ENCODE measurements at places on chromosomes 2 and 18.

DNA sequence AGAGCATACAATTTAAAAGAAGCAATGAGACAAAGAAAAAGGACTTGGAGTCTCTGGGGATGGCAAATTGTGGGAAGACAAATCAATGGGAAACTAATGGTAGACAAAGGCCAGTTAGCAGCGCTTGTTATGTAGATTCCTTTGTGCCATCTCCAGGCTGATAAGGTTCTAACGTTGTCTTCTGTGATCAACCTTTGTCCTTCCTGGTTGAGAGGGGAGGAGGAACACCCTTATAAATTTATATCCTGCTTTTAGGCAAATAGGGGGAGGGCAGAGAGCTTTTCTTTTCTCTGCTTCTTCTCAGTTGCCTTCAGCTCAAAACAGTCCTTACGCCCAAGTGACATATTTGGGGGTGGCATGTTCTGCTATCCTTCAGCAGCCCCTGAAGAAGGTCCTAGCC, 89.8 kb downstream of the STPG4 start:
- no peak for DNase-seq

- no peak for DNase-seq
Measured at GRCh38 chr2:140508756-140509155, 1622.1 kb downstream of the LRP1B start.

DNA sequence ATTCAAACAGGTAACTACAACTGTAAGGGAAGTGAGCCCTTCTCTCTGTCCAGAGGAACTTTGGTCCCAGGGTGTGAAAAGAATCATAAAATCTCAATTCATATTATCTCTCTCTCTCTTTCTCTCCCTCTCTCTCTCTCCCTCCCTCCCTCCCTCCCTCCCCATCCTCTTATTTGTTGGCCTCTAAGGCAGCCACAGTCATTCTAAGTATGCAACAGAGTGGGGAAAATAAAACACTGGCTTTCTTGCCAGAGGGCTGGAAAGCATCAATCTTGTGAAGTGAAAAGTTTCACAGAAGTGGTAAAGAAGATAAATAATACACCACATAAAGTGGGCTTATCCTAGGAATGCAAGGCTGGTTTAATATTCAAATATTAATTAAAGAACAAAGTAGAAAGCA, 95.6 kb upstream of the KCNH7 start:
- no peak for DNase-seq

GRCh38 chr2:58428096-58429013, 187.2 kb upstream of the FANCL start:
- DNase-seq, result no peak

DNA sequence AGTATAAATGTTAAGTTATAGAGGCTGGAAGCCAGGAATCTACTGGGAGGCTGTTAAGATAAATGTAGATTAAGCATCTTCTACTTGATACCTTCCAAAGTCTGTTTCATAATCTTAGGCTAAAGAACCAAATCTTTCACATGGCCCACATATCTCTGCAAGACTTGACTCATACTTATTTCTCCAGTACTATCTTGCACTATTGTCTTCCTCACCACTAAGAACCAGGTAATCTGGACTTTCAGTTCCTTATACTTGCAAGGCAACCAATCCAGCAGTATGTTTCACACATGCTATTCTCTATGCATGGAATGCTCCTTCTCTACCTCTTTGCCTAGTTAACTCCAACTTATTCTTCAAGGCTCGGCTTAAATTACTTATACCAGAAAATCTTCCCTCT, 62.2 kb downstream of the RBMS1 start:
- no peak for DNase-seq

- DNase-seq, result no peak
Measured at GRCh38 chr18:58758606-58759005, 87.3 kb downstream of the MALT1 start.

DNA sequence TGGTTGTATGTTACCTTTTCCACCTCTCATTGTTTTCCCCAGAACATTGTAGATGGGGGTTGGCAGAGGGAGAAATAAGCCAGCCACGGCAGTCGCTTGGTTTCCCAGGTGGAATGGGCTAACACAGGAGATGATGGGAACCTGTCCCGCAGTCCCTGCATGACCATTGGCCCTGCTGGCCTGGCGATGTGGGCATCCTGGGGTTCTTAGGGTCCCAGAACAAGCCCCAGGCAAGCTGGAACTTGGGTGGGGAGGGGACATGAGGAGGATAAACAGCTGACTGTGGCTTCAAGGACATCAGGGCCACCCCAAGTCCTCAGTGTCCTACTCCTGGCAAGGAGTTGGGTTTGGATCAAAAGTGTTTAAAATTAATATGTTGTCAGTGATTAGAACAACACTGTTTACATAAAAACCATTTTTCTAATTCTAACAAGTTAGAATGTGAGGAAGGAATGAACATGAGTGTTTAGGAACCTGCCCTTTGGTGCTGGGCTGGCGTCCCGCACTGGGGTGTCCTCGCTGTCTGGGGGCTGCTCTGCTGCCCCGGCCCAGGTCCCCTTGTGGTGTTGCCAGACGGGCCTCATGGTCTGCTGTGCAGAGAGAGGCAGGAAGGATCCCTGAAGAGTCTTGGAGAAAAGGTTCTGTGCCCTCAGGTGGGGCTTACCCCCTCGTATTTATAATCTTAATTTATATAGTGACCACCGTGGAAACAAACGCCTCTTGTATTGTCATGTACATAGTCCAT, 95.1 kb downstream of the USP40 start:
- no peak for DNase-seq

- DNase-seq, result no peak
Measured at GRCh38 chr2:196140213-196140612, 31.2 kb downstream of the STK17B start.

GRCh38 chr2:231104115-231104713, 20.6 kb downstream of the HTR2B start:
- DNase-seq, result peak; percentile 31

DNA sequence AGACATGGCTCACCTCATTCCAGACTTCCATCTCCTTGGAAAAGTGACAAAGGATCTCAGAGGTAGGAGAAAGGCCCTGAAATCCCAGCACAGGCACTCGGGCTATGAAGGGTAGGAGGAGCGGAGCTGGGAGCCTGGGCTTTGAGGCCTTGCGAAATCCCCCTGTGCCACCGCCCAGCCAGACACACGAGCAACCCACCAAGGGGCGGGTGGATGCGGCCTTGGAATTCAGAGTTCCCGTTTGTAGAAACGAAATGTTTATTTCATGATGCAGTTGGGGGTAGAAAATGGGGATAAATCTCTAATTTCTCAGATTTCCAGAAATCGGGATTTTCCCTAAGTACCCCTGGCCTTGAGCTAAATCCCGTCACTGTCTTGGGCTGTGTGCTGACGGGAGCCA, 177.1 kb upstream of the HDAC4 start:
- no peak for DNase-seq

DNA sequence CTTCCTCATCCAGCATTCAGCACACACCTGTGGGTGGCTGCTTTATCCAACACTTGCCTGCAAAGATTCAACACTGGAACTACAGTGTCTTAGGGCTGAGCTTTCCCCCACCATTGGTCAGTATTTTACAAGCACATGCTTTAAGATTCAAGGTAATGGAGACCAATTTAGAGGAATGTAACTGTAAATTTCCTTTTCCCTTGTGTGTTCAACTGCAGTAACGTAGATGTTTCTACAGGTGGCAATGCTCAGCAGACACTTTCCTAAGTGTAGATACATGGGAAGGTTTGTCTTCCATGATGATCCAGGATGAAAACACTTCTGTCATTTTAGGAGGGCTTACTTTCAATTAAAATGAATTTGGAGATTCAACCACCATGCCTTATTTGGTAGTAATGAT, 143.6 kb upstream of the PXDN start:
- no peak for DNase-seq

GRCh38 chr2:144580521-144581161, 60.7 kb upstream of the ZEB2 start:
- no peak for DNase-seq

GRCh38 chr2:229752970-229753729, 38.8 kb upstream of the DNER start:
- no peak for DNase-seq

DNA sequence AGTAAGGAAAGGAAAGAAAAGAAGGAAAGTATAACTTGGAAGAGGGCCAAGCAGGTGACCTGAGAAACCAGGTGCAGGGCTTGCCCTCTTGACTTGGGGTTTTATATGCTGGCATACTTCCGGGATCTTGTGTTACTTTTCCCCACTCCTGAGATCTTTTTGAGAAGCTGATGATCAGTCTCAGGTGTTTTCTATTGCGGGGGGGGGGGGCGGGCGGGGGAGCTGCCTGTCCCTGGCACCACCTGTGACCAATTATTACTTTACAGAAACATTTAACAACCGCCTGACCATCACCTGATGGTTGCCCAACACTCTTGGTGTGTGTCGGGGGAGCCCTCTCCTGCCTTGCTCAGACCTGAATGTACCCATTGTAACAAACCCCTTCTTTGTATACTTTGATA, 6.9 kb upstream of the CASP10 start:
- no peak for DNase-seq

DNA sequence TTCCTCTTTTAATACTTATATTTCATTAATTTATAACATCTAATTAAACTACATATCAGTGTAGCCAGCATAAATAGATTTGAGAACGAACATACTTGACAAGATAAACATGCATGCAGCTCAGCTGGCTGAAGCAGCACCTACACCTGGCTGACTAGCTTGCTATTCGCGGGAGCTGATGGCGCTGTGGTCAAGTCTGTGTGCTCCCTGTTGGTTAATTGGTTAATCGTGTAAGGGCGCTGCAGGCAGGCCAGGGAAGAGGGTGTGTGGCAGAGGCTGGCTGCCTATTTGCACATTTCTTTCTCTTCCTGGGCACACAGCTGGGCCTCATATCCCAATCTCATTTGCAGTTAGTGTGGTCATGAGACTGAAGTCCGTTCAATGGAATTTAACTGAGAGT, 14.5 kb upstream of the VWA3B start:
- DNase-seq, result no peak

DNA sequence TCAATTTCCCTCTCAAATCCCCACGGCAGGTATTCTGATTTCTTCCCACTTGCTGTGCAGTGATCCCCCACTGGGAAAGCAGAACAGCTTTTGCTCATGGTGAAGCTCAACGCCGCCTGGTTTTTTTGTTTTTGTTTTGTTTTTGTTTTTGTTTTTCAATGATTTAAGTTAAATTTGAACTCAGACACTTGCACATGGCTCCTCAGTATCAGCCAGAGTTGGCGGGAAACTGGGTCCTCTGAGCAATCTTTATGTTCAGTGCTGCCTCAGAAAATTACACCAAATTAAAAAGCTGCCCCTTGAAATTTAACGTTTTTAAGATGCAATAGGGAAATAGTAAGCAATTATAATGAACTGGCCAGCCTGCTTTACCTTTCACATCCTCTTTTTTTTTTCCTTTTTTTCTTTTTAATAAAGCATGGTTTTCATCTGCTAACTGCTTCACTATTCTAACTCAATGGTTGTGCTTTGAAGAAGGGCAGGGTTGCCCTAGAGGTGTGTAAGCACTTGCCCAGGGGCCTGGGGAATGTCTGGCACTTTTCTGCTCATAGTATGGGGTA, 277.0 kb upstream of the HNRNPA3 start:
- no peak for DNase-seq

DNA sequence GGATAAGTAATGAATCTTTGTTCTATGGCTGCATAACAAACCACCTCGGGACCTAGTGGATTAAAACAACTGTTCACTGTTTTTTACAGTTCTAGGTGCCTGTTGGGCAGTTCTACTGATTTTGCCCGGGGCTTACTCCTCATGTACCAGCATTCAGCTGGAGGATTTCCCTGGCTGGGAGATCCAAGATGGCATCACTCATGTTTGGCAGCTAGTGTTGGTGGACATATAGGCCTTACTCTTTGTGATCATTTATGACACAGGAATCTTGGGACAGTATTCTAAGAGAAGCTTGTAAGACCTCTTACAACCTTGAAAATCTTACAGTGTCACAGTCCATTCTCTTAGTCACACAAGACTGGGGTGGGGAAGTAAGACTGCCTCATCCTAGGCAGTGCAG, 4.6 kb downstream of the MARCHF7 start:
- no peak for DNase-seq

- no peak for DNase-seq
Measured at GRCh38 chr2:215613280-215613679, 177.4 kb upstream of the FN1 start.

DNA sequence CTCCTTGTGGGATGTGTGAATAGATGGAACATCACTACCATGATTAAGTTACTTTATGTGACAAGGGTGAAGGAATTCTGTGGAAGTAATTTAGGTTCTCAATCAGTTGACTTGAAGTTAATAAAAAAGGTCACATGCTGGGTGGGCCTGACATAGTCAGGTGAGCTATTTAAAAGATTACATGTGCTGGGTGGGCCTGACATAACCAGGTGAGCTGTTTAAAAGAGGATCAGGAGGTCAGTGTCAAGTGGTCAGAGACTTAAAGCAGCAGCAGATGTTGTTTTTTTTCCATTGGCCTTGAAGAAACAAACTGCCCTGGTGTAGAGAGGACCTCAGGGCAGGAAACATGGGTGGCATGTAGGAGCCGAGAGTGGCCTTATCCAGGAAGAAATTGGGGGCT, 3.3 kb downstream of the IL1R2 start:
- no peak for DNase-seq

Data from activated T-cell treated with anti-CD3 and anti-CD28 coated beads for 24 hours (primary cell).